Adrenal gland (tissue), 19 donors: ENCODE measurements at places on chromosomes 11 and 22. TPM values are rescaled to one million over a fixed set of nuclear protein-coding genes. Genes with fewer than 3 reads are reported as not detected.

PGR gene
- polyA plus RNA-seq = 2.2 TPM

OR5AR1 gene
- polyA plus RNA-seq = not detected

POTEH gene
- not detected for polyA plus RNA-seq

KDM4E gene
- polyA plus RNA-seq = not detected

C11orf87 gene
- polyA plus RNA-seq = 0.07 TPM

F2 gene
- not detected for polyA plus RNA-seq

DGAT2 gene
- 2.6 TPM for polyA plus RNA-seq

MUC6 gene
- polyA plus RNA-seq = 0.72 TPM

DEPDC7 gene
- 0.38 TPM for polyA plus RNA-seq

LMNTD2 gene
- 21.0 TPM for polyA plus RNA-seq

UCP3 gene
- polyA plus RNA-seq = 0.53 TPM
